Activated effector memory CD4-positive, alpha-beta T cell treated with Interleukin-2 at 50 U/mL for 16 hours (primary cell): ENCODE measurements at places on chromosomes 6 and 20.

- no peak for DNase-seq
Observed at GRCh38 chr6:21265034-21265729, 328.4 kb upstream of the SOX4 start.

DNA sequence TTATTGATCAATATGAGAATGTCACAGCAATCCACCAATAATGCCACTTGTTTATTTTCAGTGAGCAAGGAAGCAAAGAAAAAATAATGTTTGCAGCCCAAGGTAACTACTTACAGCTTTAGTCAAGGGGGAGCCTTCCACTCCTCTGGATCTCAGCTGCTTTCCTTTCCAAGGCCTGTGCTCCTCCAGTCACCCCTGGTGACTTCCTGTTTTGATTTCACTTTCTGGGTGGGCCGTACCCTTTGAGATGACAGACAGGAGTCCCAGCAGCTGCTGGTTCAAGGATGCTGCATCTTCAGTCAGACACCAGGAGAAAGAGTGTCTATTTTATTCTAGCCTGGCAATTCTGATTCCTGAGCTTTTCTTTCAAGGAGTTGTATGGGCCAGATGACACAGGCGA lies 5.6 kb upstream of the VNN2 start:
- DNase-seq, result peak; percentile 7

GRCh38 chr20:38725148-38725901 lies 1.0 kb downstream of the SLC32A1 start:
- no peak for DNase-seq

DNA sequence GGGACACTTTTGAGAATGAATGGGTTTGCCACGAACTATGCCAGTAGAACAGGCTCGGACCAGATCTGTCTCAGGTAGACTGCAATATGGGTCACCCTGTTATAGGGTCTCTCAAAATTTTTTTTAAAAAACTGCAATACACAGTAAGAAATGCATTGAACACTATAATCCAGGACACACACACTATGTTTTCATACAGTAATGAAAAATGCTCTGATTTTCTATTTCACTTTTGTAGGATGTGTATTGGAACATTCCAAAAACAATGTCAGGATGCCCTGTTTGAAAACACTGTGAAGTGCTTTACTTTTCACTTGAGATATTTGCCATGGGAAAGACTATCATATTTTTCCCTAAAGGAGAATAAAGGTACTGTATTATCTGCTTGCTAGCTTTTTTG lies 25.1 kb downstream of the PARD6B start:
- no peak for DNase-seq

GRCh38 chr20:38812709-38813573 lies 7.4 kb downstream of the PPP1R16B start:
- no peak for DNase-seq

DNA sequence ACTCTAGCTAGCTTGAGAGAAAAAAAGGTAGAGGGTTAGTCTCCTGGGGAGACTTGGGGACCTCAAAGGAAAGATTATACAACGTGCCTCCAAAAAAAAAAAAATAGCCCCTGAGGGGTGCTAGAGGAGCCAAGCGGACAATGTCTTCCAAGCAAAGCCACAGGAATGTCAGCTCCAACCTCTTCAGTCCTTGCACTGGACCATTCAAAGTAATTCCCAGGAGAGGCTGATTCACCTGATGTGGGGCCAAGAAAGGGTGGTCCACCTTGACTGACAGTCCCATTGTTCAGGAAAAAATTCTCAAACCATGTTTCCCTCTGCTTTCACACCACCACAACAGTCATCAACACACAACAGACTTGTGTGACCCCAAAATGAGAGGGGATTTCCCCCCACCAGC lies 30.7 kb downstream of the ASIP start:
- DNase-seq, result no peak

DNA sequence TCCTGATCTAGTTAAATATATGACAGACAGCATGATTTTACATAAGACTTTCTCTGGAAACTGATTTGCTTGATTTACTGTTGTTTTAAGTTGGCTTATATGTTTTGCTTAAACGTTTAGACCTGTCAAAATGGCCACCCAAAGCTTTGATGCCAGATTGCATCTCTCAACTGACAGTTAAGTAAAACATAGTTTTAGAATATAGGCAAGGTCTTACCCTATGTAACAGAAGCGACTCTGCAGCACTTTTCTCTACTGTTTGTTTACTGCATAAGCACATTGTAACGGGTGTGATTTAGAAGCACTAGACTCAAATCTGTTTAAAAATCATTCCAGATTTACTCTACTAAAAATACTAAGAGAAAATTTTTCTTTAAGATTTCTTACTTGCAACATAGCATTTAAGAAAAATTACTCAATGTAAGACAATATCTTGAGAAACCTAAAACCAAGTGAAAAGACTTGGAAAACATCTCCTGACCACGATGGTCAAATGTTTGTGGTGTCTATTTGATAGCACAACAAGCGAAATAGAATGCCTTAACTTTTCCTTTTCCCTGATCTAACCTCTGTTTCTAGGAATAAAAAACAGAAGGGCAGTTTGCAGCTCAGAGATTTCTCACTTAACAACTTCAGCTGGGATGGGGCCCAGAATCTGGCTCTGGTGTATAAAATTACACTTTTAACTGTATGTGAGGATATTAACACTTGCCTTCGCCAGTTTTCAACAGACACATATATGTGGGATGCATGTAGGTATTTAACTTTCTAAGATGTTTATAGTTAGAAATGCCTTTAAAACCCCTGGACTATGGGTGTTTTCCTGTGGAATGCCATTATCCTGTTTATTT lies 47.4 kb downstream of the AIG1 start:
- no peak for DNase-seq

DNA sequence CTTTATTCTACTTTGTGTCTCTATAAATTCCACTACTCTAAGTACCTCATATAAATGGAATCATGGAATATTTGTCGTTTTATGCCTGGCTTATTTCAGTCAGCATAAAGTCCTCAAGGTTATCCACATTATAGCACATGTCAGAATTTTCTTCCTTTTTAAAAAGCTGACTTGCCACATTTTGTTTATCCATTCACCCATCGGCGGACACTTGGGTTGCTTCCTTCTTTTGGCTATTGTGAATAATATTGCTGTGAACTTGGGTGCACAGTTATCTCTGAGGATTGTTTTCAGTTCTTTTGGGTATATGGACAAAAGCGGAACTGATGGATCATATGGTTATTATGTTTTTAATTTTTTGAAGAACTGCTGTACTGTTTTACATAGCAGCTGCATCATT lies 39.1 kb upstream of the ME1 start:
- no peak for DNase-seq

- no peak for DNase-seq
Observed at GRCh38 chr6:36312854-36313648, 23.6 kb downstream of the BNIP5 start.

GRCh38 chr6:143368426-143368825 lies 82.1 kb downstream of the ADAT2 start:
- DNase-seq, result no peak

DNA sequence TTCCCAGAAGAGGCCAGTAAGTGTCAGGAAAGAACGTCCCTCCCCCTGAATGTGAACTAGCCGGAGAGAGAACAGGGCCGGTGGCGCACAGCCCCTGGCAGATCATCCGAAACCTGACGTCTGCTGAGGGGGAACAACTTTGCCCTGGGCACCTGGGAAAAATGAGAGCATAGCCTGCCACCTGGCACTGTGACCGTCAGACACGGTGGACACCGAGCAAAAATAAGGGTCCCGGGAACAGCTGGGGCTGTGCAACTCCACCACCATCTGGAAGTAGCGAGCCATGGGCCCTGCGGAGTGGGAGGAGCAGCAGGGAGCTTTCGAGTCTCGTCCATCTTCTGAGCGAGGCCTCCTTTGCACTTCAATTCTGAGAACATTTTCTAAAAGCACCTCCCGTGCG lies 110.8 kb downstream of the EDN3 start:
- DNase-seq, result no peak

DNA sequence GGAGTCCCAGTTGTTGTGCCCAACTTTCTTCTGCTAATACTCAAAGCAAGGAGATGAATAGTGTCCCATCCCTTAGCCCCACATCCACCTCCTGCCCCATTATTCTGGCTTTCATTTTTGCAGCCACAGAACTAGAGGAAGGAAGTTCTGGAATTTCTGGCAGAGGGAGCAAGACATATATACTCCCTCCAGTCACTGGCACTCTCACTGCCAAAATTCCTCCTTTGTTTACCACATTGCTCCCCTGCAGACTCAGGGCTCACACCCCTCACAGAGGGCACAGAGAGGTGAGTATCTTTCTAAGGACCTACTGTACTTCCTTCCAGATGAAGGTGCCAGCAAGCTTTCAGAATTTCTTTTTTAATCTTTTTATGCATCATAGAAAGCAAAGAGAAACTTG lies 168.0 kb upstream of the ID4 start:
- no peak for DNase-seq

DNA sequence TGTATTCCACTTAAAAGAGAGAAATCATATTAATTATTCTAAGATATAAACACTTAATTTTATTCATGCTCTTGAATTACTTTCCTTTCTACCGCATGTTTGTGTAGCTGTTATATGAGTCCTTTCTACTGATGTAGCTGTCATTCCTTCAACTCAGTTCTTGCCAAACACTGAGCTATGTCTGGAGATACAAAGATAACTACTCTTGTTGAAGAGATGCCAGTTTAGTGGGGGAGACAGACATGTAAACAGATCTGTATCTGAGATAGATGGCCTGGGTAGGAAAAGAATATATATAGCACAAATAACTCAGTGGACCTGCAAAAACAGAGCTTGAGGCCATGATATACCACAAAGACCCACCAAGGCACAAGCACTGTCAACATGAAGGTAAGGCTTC lies 157.3 kb downstream of the BTBD9 start:
- no peak for DNase-seq

DNA sequence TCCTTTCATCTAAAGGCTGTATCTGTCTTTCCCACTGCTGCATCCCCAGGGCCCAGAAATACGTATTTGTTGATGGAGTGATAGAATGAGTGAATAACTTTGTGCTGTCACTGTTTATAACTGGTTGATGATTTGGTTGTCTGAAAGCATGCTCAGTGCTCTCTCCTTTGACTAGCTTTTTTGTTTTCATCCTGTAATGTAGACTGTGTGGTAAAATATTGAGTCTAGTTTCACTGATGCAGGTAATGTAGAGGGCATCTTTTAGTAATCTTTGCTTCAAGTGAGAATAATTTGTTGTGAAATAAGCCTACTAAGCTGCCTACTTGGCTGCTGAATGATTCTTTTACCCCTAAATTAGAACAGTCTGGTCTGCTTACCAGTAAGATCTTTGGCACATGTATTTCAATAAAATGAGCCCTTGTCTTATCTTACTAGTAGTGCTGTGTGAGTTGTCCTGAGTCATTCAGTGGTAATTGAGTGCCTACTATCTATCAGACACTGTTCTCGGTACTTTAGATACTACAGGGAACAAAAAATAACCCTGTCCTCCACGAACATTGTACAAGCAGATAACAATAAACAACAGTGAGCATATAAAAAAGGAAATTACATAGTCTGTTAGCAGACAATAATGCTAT lies 39.9 kb downstream of the MAPK14 start:
- DNase-seq, result no peak

DNA sequence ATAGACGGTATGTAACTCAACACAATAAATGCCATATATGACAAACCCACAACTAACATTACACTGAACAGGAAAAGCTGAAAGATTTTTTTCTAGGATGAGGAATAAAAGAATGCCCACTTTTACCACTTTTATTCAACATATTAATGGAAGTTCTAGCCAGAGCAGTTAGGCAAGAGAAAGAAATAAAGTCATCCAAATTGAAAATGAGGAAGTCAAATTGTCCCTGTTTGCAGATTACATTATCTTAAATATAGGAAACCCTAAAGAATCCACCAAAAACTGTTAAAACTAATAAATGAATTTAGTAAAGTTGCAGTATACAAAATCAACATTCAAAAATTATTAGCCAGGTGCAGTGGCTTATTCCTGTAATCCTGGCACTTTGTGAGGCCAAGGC lies 24.6 kb upstream of the ADGB start:
- no peak for DNase-seq

- DNase-seq, result no peak
Observed at GRCh38 chr20:7893014-7893730, 47.1 kb downstream of the HAO1 start.

GRCh38 chr6:130043344-130043743 lies 25.0 kb downstream of the L3MBTL3 start:
- no peak for DNase-seq

GRCh38 chr6:166572370-166573261 lies 13.9 kb downstream of the RAMACL start:
- DNase-seq, result no peak

- DNase-seq, result no peak
Observed at GRCh38 chr6:106757722-106758467, 128.5 kb downstream of the QRSL1 start.

- DNase-seq, result no peak
Observed at GRCh38 chr6:118320652-118321051, 227.4 kb upstream of the PLN start.

DNA sequence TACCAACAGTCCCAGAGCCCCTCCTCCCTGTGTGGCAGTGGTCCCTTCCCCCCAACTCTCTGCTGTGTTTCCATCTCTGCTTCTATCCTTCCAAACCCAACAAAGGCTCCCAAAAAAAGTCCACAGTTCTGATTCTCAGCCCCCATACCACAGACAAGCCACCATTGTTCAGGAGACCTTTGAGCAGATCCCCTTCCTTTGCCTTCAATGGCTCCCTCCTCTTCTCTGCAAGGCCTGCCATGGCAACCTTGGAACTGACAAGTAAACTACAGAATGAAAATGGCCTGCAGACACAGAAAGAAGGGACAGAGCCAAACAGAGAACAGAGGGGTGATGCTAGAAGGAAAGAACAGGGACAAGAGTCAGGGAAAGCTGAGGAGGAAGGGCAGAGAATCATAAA lies 23.2 kb downstream of the OR2H2 start:
- no peak for DNase-seq

DNA sequence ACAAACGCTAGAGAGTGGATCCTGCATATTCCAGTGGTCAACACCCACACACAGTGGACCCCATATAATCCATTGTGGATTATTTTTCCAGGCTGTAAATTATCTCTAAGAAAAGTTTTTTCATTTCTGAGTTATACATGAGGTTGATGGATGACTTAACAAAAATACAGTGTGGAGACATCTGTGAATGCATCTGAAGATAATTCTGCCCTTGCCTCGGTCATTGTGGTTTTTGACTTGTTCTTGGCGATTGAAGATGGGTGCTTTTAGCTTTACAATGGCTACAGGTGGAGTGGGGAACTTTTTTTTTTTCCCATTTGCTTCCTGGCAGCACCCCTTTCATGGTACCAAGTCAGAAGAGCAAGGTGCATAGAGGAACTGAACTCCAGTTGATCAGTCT lies 242.7 kb downstream of the MYLK4 start:
- DNase-seq, result no peak
